CD4-positive, alpha-beta T cell treated with Interleukin-6 at 100 ng/mL for 8 hours (primary cell): ENCODE measurements at places on chromosomes 6 and 20.
A peak's percentile ranks its signal among the peaks of the same experiment; 100 is the strongest.

- no peak for DNase-seq
Measured at GRCh38 chr20:46308258-46309157, at the start of gene CDH22. TSS of gene CDH22 (minus strand) at chr20:46308498. CDS start at chr20:46251294, 57,204 bp downstream.

DNA sequence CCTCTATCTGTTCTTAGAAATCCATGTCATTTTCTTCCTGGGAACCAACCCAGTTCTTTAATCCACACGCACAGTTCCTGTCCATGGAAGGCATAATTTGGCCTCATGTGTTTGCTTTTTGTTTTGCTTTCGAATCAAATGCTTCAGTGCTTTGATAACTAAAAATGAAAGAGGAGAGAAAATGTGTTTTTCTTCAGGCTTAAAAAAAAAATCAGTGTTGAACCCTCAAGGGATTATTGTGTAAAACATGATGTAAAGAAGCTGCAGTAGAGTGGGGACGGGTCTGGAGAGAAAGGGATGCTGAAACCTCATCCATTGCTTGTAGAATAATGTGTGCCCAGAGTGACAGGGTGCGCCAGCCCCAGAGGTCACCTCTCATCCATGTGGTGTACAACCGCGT, 197.5 kb upstream of the JARID2 start:
- DNase-seq: no peak

DNA sequence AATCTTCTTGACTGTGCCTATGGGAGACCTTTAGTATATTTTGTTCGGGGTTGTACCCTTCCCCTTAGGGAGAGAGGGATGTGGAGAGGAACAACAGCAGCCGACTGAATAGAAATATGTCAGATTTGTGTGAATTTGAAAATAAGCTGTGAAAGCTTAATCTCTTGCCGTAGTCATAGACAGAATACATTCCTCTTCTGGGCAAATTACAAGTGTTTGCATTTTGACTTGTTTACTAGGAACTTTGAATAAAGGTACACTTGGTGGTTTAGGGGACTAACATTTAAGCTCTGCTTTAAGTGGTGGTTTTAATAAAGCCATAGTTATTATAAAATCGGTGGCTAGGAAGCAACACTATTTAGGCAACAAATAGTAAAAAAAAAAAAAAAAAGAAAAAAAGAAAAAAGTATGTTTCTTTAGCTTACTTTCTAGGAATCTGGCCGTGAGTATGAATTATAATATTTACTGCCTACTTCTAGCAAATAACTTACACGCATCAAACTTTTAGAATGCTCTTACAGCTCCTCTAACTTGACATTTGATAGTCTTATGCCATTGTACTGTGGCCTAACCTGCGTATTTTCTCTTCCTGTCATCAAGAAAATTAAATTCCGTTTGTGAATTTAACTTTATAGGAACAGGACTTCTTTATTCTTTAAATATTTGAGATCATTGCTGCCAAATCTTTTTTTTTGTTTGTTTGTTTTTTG, 65.1 kb downstream of the ZBTB2 start:
- DNase-seq: no peak

DNA sequence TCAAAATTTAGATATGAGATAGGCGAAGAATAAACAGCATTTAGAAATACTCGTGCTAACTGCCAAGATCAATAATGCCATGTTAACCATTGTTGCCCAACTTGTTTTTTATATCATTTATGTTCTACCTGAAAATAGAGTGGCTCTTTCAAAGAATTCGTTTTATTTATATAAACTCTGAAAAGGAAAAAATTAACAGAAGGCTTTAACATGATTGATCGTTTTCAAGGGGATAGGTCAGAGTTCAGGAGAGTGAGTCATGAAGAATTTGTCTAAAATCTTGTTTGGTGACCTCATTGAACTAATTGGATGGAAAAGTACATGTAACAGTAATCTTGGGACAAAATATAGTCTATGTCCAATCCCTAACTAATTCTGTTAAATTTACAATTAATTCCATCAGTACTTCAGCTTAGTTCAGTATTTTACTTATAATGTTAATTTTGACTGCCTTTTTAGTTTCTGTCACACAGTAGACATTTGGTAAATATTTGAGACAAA, 11.1 kb upstream of the ELOVL2 start:
- DNase-seq: no peak

DNA sequence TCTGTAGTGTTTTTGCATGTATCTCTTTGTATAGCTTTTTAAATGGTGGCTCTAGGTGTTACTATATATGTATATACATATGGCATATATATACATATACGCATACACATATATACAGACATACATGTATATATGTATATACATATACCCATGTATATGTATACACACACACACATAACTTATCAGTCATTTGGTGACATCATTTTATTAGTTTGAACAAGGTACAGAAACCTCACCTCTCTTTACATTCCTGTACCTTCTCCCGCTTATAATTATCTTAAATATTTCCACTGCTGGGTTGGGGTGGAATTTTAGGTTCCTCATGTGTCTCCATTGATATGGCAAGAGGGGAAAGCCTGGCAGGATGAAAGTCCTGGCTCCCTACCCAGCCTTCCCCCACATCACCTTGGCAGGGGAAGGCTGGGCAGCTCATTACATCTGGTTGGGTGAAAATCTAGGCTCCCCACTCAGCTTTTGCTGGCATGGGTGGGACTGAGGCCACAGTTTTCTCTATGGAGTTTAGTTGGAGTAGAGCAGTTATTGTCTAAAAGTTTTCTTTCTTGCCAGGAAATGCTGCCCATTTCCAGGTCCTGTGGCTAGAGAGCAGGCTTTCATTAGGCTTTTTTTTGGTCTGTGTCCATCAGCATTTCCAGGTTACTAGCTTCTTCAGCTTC, 7.6 kb downstream of the GLO1 start:
- no peak for DNase-seq

- no peak for DNase-seq
Measured at GRCh38 chr6:63821442-63821841, 185.8 kb downstream of the PHF3 start.

DNA sequence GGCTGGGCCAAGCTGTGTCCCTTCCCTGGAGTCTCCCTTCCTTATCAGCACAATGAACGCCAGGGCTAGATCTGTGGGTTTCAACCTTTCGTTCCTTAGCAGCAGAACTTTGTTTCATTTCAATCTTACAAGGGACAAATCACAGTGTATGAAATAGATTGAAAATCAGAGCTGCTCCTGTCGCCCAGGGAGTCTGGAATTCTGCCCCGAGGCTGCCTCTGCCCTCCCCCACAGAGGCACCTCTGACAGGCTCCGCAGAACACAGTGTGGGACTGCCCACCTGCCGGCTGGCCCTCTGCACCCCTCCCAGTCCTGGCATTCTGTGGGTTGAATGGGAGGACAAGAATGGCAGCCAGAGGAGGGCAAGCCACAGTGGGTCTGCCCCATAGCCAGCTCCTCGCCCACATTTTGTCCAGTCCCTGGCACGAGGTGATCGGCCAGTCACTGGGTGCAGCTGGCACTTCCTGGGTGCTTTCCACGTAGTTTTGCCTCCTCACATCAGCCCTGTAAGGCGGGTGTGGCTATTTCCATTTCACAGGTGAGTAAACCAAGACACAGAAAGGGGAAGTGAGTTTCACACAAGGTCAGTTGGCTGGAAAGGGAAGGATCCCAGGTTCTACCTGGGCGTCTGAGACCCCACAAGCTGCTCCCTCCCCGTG, 26.1 kb downstream of the MANBAL start:
- DNase-seq: no peak

DNA sequence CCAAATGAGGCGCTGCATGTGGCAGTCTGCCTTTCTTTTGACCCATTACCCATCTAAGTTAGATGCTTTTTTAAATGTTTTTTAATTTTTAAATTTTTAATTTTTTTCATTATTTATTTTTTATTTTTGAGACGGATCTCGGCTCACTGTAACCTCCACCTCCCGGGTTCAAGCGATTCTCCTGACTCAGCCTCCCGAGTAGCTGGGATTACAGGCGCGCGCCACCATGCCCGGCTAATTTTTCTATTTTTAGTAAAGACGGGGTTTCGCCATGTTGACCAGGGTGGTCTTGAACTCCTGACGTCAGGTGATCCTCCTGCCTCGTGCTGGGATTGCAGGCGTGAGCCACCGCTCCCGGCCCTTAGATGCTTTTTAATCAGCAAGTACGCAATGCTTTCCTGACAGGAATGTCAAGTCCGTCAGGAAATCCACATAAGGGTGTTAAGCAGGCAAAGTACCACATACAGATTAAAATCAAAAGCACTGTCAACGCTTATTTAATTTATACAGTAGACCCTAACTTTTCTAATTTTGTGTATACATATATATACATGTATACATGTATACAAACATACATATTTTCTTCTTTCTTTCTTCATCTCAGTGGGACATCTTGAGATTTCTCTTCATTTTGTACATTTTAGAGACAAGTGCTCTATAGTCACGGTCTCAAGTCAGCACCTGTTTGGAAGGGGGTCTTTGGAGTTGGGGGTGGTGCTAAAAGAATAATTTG, 995 bp upstream of the GSTA4 start:
- DNase-seq: peak; percentile 48

DNA sequence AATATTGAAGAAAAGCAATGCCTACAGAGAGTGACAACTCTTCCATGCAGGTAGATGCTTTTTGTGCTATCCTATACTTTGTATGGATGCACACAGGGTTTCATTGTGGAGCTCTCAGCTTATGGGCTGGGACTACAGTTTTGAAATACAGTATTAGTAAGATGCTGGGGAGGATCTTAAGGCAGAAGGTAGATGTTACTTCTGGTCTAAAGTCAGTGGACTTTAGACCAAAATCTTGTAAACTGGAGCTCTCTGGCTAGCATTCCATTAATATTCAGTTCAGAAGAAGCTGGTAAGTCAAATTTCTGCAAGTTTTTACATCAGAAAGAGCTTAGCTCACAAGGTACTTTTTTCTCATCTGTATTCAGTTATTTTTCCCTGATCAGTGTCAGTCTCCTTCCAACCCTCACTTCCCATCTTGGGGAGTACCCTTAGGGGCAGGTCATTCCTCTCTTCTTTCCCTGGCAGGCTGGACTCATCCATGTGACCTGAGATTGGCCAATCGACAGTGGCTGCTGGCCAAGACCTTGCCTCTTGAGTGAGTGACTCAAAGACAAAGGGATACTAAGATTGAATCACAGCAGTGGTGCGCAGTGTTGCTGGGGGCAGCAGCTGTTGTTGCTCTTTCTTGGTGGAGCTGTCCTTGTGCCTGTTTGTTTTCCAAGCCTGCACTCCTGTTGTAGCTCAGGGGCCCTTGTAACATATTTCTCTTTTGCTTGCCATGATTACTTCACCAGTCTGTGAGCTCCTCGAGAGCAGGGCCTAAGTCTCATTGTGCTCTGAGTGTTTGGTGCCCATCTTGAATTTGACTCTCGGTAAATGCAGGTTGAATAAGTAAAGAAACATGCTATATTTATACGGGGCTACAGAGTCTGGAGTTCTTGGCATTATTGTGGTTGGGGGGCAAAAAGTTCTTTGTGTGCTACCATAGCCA, 2.8 kb upstream of the PHF20 start:
- peak; percentile 19 for DNase-seq

DNA sequence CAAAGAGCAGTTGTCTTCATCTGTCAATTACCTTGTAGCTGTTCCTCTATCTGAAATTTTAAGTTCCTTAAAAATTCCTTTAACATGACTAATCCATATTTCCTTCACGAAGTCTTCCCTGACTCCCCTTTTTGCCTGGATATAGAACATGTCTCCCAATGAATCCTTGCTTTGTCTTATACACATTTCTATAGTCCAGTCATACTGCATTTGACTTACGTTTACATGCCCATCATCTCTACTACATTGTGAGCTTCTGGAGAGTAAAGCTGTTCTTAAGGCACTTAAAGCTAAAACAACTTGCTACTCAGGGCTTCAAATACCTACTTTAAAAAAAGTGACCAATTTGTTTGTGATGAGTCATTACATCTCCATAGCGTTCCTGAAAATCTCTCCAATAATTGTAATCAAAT, 4.9 kb downstream of the REV3L start:
- DNase-seq: no peak
